DND-41 (cell line): ENCODE measurements at places on chromosomes 1 and 21.

- no peak for DNase-seq
Observed at GRCh38 chr1:119981986-119982815, 85.9 kb upstream of the ADAM30 start.

- DNase-seq: peak; percentile 13
Observed at GRCh38 chr1:230797942-230798365, 50.8 kb downstream of the CAPN9 start.

DNA sequence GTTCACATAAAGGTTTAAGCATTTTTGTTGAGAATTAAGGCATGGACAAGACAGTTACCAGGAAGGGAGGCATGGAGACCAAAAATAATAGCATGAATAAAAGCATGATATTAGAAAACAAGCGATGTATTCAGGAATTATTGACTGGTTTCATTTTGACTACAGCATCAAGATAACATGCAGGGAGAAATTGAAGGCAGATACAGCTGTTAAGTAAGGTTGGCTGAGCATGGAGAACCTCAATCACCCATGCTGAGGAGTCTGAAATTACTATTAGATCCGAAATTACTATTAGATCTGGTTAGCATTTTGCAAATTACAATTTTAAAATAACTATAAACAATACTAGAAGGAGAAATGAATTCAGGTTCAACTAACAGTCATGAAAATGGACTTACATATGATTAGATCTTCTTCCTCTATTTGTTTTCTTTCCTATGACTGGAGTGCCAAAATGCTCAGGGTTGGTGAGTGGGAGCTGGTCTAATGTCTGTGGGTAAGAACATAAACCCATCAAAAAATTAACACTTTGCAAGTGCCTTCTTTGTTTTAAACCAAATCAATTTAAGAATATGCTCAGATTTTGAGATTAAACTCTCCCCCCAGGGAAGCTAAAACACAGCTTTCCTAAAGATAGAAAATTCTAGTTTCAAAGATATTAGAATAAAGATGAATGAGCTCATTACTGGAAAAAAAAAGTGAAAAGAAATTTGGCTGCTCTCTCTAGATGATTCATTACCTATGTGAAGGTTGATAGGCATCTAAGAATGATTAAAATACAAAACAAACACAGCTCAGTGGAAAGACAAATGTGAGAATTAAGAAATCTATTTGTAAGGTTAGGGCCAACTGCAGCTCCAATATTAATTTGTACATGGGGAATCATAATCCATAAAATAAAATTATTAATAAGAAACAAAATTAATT is 81.7 kb downstream of the ARID4B start:
- DNase-seq: no peak

DNA sequence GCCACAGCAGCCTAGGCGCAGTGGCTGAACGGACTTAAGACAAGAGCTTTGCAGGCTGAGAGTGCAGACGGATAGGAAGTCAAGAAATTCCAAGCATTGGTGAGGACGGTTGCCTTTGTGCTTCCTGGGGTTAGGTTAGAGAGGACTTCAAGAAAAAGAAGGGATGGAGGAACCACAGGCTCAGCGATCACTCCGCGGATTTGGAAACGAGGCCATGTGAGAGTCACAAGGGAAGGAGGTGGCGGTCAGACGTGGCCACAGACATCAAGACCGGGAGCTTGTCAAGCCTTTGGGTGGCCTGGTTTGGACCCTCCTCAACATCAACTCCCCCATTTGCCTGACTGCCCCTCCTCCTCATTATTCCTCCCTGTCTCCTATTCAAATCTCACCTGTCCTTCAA is 62.3 kb downstream of the NID1 start:
- no peak for DNase-seq

DNA sequence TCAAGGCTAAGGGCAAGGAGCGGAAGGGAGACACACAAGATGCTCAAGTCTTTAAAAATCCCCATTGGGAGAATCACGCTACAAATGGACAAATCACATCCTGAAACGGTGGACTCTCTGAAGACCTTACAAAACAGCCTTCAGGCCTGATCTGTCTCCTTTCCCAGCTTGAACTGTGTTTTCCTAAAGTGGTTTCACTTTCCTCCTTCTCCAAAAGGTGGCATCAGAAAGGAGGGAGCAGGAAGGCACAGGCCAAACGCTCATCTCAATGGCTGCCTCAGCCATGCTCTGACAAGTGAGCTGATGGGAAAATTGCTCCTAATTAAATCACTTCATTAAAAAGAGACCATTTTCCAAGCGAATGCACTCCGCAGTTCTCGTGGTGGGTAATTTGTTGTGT is 47.7 kb downstream of the UTP25 start:
- no peak for DNase-seq

GRCh38 chr1:237141502-237141901 is 99.5 kb downstream of the RYR2 start:
- no peak for DNase-seq

- no peak for DNase-seq
Observed at GRCh38 chr1:212346601-212347000, 61.4 kb downstream of the PPP2R5A start.

GRCh38 chr21:43905726-43906455 is 40.9 kb downstream of the AGPAT3 start:
- DNase-seq: no peak

DNA sequence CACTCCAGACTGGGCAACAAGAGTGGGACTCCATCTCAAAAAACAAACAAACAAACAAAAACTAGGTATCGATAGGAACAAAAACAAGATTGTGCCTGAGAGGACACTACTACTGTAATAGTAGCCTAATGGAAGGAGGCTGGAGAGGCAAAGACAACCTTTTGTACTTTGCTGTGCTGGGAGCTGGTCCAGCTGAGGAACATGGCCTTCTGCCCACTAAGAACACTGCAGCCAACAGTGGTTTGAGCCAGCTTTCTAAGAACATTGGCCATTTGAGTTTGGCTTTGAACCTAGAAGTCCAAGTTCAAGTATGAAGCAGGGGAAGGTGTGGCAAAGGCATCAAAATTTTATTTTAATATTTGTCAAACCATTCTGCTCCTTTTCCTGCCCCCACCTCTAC is 22.7 kb upstream of the RGS8 start:
- no peak for DNase-seq

DNA sequence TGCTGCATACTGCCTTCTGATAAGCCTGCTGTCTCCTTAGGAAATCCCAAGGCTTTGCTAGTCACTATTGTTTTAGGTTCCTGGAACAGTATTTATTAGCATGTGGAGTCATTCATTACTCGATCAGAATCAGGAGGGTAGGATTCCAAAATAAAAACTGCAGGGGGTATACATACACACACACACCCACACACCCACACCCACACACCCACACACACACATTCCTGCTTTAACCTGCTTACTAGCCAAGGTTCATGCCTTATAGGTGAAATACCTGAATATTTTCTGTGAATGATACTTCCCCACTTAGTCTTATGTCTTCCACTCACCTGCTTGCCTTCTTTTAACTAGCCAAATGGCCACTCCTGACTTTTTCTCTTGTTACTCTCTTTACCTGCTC is 325.1 kb downstream of the ADGRL2 start:
- DNase-seq: no peak

- no peak for DNase-seq
Observed at GRCh38 chr1:25672763-25673409, 56.3 kb downstream of the MAN1C1 start.
